Heart left ventricle (tissue), 16 donors: ENCODE measurements at places on chromosomes 3 and 15. TPM values are rescaled to one million over a fixed set of nuclear protein-coding genes. Genes with fewer than 3 reads are reported as not detected.

Gene IQCF6
- not detected for polyA plus RNA-seq

GRCh38 chr3:107082527-107082926 is 294.7 kb upstream of the CCDC54 start:
- no peaks in the 10 kb centered on the region for H3K36me3 ChIP-seq

Gene SHC4
- 1.3 TPM for polyA plus RNA-seq

- no peaks in the 10 kb centered on the region for H3K27me3 ChIP-seq
- DNase-seq, result peak; percentile 84
- H3K4me1 ChIP-seq, result peaks cover 12% of the 10 kb centered on the region
- H3K36me3 ChIP-seq, result no peaks in the 10 kb centered on the region
- H3K27ac ChIP-seq, result no peak overlapping the region
Measured at GRCh38 chr3:193780810-193781478, 187.9 kb downstream of the OPA1 start.

- peaks cover 12% of the 10 kb centered on the region for H3K4me1 ChIP-seq
- no peak for DNase-seq
- peaks cover 16% of the 10 kb centered on the region for H3K27me3 ChIP-seq
- H3K36me3 ChIP-seq, result no peaks in the 10 kb centered on the region
- no peak overlapping the region for H3K27ac ChIP-seq
- no peak overlapping the region for H3K4me3 ChIP-seq
Measured at GRCh38 chr15:47188758-47189507, 528.4 kb upstream of the SEMA6D start.

DNA sequence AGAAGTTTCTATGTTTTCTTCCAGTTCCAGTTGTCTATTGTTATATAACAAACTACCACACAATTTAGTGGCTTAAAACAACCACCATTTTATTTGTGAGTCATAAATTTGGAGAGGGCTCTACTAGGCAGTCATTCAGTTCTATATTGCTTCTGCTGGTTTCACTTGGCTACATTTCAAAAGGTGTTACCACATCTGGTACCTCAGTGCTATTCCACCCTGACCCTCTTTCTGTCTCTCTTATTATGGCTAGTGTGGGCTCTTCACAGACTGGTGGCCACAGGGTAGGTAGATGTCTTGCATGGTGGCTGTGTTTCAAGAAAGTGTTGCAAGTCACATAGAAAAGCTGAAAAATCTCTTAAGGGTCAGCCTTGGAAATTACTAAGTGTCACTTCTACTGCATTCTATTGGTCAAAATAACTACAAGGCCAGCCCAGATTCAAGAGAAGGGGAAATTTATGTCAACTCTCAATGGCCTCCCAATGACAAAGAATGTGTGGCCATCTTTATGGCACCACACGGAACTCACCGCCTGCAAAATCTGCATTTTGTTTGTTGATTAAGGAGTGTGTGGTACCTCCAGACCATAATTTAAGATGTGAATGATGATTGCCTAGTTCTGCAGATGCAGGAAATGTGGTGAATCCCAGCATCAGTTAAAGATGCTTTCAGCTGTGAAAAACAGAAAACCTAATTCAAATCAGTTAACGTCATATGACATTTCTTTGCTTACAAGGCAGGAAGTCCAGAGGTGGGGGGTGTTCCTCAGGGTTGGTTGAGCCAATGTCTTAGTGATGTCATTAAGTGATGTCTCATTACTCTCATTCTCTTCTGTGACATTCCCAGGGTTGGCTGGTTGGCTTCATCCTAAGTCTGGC is 105.8 kb upstream of the RASGRP1 start:
- no peak for DNase-seq
- peaks cover 47% of the 10 kb centered on the region for H3K4me1 ChIP-seq
- H3K27me3 ChIP-seq, result no peaks in the 10 kb centered on the region

DNA sequence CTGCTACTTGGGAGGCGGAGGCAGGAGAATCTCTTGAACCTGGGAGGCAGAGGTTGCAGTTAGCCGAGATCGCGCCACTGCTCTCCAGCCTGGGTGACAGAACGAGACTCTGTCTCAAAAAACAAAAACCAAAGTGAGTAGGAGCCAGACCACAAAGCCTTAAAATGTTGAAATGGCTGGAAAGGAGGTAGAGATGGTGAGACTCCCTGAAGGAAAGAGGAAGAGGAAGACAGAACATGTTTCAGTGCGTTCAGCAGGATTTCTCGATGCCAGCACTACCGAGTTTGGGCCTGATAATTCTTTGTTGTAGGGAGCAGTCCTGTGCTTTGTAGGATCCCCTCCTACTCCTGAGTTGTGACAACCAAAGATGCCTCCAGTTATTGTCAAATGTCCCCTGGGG is 189.9 kb downstream of the AKAP13 start:
- peaks cover 1% of the 10 kb centered on the region for H3K36me3 ChIP-seq
- H3K4me3 ChIP-seq, result no peak overlapping the region
- H3K27ac ChIP-seq, result peak overlapping the region; percentile 38
- peaks cover 58% of the 10 kb centered on the region for H3K4me1 ChIP-seq
- no peak for DNase-seq

DNA sequence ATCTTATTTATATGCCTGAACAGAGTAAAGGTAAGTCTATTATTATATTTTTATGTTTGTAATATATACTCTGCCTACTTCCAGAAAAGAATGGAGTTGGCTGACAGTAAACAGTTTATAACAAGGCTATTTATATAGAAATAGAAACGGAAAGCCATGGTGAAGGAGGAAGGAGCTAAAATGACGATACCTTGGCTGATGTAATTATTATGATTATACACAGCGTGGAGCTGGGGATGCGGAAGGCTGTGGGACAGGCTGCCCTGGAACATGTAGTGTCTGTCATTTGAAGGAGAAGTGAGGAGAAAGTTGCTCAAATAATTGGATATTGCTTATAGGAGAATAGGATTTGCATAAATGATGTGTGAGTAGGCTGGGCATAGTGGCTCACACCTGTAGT is 37.8 kb downstream of the CEMIP start:
- no peak overlapping the region for H3K4me3 ChIP-seq
- no peaks in the 10 kb centered on the region for H3K36me3 ChIP-seq
- DNase-seq, result no peak
- no peak overlapping the region for H3K27ac ChIP-seq
- no peaks in the 10 kb centered on the region for H3K4me1 ChIP-seq

- no peaks in the 10 kb centered on the region for H3K36me3 ChIP-seq
- H3K27ac ChIP-seq, result peak overlapping the region; percentile 46
- H3K4me1 ChIP-seq, result no peaks in the 10 kb centered on the region
Measured at GRCh38 chr3:169668072-169668956, 4.8 kb upstream of the MECOM start.

DNA sequence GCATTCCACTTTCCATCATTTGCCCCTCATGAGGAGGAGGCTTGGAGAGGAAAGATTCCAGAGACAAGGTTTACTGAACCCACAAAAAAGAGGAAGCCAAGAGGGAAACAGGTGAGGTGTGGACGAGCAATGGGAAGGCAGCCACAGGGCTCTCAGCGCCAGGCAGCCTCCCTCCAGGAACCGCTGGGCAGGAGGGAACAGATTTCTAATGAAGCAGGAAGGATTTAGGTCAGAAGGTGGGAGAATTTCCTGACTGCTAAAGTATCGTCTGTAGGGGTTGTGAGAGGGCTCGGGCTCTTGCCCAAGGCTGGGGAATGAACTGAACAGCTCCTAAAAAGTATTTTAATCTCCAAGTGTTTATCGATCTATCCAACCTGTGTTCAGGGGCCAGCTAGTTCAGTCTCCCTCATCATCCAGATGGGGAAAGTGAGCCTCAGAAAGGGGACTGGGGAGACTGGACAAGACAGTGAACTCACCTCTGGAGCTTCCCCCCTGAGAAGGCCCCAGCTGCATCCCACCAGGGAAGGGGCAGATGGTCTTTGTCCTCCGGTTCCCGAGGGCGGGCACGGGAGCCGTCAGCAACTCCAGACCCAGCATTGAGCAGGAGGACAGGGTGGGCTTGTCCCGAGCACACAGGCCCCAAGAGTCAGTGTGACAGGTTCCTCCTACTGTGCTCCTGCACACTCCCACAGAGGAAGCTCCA is 10.5 kb downstream of the LOXL1 start:
- H3K4me1 ChIP-seq, result peaks cover 54% of the 10 kb centered on the region
- peak; percentile 48 for DNase-seq
- no peak overlapping the region for H3K27ac ChIP-seq

Gene ATP13A3
- polyA plus RNA-seq, result 117 TPM

GRCh38 chr3:14203521-14204079 is 25.0 kb downstream of the LSM3 start:
- H3K4me3 ChIP-seq, result no peak overlapping the region
- peaks cover 16% of the 10 kb centered on the region for H3K36me3 ChIP-seq
- H3K4me1 ChIP-seq, result no peaks in the 10 kb centered on the region
- H3K27ac ChIP-seq, result peak overlapping the region; percentile 9

GRCh38 chr3:8204853-8205650 is 296.6 kb upstream of the LMCD1 start:
- no peaks in the 10 kb centered on the region for H3K4me1 ChIP-seq
- H3K27me3 ChIP-seq, result no peaks in the 10 kb centered on the region
- no peaks in the 10 kb centered on the region for H3K36me3 ChIP-seq
- H3K27ac ChIP-seq, result no peak overlapping the region
- H3K4me3 ChIP-seq, result no peak overlapping the region
- no peak for DNase-seq

DNA sequence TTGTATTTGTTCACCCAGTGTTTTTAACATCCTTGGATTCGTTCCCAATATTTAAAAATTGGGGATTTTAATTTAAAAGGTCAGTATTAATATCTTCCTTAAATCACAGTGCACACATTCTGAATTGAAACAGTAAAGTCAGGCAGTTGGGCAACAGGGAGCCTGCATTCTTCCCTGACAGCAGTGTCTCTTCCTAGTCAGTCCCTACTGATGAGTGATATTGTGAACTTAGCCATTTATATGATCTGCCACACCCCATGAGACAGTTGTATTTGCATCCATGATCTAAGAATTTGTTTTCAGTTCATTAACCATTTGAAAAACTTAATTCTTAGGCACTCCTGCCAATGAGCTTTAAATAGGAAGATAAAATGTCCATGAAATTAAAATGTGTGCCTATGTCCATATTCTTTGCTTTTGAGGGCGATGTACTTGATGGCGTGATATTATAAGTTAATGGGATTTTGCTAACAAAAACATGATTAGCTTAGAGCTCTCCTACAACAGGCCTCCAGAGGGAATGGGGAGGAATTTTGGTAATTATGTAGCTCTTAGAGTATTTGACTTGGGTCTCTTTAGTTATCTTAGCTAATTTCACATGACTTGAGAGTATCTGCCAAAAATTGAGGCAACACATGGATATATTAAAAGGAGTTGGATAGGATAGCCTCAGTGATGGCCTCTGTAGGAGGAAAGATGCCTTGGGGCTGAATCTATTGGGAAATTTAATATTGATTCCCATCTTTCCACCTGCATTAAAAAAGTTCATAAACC is 219.3 kb downstream of the PTPRG start:
- peaks cover 20% of the 10 kb centered on the region for H3K4me1 ChIP-seq
- H3K27ac ChIP-seq, result no peak overlapping the region
- no peaks in the 10 kb centered on the region for H3K27me3 ChIP-seq
- H3K36me3 ChIP-seq, result no peaks in the 10 kb centered on the region
- no peak for DNase-seq

Gene PAQR5
- polyA plus RNA-seq, result 1.2 TPM

DNA sequence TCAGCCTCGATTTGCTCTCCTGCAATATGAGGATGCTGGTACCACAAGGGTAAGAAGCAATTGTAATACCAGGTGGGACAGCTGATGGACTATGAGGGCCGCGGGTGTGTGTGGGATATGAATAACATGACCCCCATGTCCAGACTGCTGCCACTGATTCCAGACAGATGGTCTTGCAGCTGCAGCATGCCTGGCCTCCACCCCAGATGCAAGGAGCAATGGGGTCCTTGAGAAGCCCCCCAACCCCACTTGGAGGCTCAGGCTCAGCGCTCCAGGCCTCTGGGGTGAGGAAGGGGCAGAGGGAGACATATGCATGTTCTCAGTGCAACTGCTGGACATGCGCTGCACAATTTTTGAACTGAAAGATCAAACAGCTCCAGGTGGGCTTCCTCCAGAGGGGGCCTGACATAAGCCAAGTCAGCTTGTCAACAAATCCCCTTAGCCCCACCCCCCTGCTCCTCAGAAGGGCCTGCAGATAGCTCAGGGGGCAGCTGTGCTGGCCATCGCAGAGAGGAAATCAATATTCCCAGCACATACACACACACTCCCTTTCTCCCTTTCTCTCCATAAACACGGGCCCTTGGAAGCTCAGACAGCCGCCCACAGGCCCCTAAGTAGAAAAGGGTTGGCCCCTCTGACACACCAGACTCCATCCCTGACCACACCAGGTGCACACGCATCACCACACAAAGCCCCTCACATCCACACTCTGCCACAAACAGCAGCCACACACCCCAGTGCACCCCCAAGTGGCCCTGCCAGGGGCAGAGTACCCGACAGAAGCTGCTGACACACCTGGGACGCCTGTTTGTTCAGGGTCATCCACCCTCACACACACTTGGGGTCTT is 107.0 kb downstream of the IQSEC1 start:
- peak overlapping the region; percentile 74 for H3K27ac ChIP-seq
- H3K4me1 ChIP-seq, result peaks cover 96% of the 10 kb centered on the region
- H3K27me3 ChIP-seq, result no peaks in the 10 kb centered on the region
- DNase-seq, result no peak
- H3K4me3 ChIP-seq, result peak overlapping the region; percentile 59

- H3K27me3 ChIP-seq, result no peaks in the 10 kb centered on the region
- peak overlapping the region; percentile 68 for H3K27ac ChIP-seq
- H3K36me3 ChIP-seq, result no peaks in the 10 kb centered on the region
- H3K4me3 ChIP-seq, result no peak overlapping the region
- peak; percentile 56 for DNase-seq
- H3K4me1 ChIP-seq, result peaks cover 3% of the 10 kb centered on the region
Measured at GRCh38 chr15:65060641-65061397, 7.0 kb downstream of the RASL12 start.

GRCh38 chr3:97269202-97269601 is 454.8 kb downstream of the EPHA6 start:
- H3K27ac ChIP-seq, result no peak overlapping the region
- H3K4me3 ChIP-seq, result no peak overlapping the region
- no peaks in the 10 kb centered on the region for H3K4me1 ChIP-seq
- DNase-seq, result no peak

- H3K36me3 ChIP-seq, result no peaks in the 10 kb centered on the region
- H3K4me1 ChIP-seq, result no peaks in the 10 kb centered on the region
- H3K27me3 ChIP-seq, result no peaks in the 10 kb centered on the region
- H3K4me3 ChIP-seq, result no peak overlapping the region
- H3K27ac ChIP-seq, result no peak overlapping the region
- no peak for DNase-seq
Measured at GRCh38 chr3:19898721-19899120, 35.3 kb downstream of the EFHB start.

Gene UROC1
- polyA plus RNA-seq, result not detected

DNA sequence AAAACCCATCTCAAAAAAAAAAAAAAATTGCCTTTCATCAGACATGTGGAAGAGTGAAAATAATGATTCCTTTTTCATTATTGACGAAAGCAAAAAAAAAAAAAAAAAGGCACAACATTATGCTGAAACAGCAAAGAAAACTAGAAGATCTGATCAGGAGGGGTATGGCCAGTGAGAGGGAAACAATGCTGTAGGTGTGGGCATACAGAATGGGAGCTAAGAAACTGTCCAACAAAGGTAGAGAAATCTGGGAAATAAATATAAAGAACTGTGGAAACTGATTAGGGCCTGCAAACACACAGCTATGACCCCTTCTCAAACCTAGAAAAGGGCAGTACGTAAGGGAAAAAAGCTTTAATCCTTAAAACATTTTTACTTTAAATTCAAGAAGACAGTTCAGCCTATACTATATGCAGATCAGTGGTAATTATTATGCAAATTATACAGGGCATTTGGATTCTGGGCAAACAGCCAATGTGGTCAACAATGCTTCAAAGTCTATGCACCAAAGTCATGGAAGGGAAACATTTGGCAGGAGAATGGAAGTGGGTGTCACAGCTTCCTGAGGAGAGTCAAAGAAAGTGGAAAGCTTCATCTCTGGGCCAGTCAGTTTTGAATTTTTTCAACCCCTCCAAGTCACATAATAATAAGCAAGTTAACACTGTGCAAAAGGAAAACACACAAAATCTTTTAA is 68.3 kb upstream of the SLC12A8 start:
- no peak overlapping the region for H3K4me3 ChIP-seq
- peaks cover 29% of the 10 kb centered on the region for H3K36me3 ChIP-seq
- H3K27me3 ChIP-seq, result no peaks in the 10 kb centered on the region
- H3K4me1 ChIP-seq, result peaks cover 8% of the 10 kb centered on the region

Gene SLC12A1
- not detected for polyA plus RNA-seq
